ENCODE measurements at places on chromosomes 1 and 21.

DNA sequence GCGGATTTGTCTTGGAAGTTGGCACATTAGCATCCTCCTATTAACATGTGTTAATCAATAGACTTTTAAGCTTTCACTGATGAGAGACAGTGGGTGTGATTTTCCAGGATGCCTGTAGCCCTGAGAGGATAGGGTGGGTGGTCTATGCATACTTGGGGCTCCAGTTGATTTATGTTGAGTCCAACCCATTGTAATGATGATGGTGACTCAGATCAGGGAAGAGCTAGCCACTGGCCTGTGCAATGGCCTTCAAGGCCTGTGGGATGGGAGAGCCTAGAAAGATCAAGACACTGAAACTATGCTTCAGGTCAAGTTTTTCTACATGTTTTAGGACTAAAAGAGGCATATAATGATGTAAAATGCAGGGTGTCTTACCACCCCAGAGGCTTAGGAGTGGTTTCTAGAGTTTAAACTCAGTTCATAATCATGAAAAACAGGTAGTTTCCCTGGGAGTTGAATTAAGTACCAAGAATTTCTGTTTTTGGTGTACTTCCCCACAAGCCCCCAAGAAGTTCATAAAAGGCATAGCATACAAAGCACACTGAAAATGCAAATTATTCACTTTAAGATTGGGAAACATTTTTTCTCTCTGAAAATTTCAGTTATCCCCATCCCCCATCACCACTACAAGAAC, 19.9 kb downstream of the BEND5 start:
- DNase-seq: no peak

DNA sequence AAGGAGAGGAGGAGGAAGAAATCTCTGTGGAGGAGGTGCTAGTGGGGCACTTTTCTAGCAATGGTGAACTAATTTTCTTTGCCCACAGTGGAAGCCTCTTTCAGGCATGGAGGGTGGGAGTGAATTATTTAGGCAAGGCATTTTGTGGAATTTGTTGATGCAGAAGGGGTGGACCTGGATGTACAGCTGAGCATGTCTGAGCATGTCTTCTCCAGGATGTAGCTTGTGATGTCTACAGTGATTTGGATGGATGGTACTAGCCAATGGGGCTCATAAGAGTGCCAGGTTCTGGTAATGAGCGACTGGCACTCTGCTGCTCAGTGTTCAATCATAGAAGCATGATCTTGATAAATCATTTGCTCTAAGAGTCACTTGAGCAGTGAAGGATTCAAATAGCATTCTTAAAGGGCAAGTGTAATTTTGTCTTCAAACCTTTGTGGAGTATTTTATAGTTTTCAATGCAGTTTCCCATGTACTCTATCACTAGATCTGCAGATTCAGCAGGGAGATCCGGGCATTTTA, 153.9 kb upstream of the LMO4 start:
- no peak for DNase-seq

GRCh38 chr1:56578963-56579875, at the start of gene PLPP3:
PLPP3 (minus strand) TSS chr1:56579563; CDS start chr1:56579016, 547 bp downstream.
- DNase-seq: no peak

DNA sequence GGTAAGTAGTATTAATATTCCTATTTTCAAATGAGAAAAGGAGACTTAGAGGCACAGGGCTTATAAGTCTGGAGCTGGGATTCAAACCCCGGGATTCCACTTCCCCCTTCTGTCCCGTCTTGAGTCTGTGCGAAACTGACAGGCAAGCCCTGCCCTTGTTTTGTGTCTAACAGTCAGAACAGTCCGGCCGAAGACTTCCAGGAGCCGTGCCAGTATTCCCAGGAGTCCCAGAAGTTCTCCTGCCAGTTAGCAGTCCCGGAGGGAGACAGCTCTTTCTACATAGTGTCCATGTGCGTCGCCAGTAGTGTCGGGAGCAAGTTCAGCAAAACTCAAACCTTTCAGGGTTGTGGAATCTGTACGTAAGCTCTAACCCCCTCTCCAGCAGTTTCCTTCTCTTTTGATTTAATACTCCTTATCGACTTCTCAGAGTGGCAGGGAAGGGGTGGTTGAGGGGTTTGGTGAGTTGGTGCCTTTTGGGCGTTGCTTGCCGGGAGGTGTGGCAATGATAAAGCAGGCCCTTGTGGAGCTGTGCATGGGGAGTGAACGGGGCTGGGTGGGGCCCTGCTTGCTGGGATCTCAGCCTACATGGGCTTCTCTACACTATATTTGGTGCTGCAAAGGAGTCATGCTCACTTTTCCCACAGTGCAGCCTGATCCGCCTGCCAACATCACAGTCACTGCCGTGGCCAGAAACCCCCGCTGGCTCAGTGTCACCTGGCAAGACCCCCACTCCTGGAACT, 29.4 kb downstream of the IL6R start:
- DNase-seq: no peak

GRCh38 chr1:11880181-11880575, 21.4 kb upstream of the NPPB start:
- no peak for DNase-seq

DNA sequence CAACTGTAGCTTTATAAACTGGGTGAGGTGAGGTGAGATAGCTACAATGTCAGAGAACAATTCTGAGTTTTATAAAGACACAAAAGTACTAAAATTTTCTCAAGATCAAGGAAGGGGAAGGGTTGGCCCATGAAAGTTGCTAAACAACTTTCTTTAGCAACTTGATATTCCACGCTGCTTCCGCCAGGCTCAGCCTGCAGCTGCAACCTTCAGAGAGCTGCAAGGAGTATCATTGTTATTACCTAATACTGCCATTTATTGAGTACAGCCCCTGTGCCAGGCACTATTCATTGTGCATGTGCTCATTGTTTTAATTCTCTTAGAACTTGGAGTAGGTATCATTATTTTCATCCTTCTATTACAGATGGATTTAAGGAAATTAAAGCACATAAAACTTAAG, 34.1 kb upstream of the SUCO start:
- DNase-seq: no peak

DNA sequence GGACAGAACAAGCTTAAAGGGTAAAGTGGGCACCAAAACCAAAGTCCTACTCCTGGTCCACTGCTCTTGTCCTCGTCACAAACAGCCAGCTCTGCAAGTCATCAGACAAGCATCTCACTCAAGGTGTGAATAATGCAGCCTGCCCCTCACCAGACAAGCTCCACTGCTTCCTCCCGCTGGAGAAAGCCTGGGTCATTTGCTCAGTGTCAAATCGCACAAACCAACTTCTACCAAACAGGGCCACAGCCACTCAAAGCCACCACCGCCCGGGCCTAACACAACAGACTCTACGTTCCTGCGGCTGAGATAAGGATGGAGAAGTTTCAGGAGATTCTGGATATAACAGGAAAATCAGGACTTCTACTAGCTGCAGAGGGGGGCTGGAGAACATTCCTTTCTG, 3.3 kb downstream of the SSBP3 start:
- no peak for DNase-seq

DNA sequence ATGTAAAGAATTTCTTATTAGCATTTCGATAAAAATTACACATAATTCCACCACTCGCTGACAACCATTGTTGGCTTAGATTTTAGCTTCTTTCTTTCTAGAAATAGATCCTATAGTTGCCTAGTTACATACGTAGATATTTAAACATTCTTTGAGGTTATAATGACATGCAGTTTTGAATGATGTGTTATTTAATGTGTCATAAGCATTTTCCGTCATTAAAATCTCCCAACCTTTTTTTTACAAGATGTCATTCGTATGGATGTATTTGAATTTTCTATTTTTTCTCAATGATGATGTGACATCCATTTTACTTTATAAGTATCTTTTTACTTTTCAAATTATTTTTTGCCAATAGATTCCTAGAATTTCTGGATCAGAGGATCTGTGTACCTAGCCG, 44.7 kb downstream of the SLC37A1 start:
- DNase-seq: no peak

GRCh38 chr1:175079338-175079737, 11.7 kb downstream of the TNN start:
- DNase-seq: no peak

- no peak for DNase-seq
These were observed 9.0 kb downstream of the UMODL1 start for GRCh38 chr21:42079939-42080787.

DNA sequence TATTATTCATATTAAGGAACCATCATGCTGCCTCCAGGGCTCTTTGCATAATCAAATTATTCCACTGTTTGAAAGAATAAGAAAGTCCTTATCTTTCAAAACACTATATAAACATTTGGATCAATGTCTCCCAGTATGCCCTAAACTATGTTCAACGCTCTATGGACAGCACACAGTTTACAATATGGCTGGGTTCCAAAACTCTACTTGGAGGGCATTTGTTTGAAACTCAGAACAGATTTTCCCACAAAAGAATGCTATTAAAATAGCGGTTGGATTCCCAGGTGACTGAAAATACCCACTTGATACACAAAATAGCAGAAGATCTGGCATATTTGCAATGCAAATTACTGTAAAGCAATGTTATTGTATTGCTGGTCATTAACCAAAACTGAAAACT, 3.2 kb downstream of the HAO2 start:
- no peak for DNase-seq

DNA sequence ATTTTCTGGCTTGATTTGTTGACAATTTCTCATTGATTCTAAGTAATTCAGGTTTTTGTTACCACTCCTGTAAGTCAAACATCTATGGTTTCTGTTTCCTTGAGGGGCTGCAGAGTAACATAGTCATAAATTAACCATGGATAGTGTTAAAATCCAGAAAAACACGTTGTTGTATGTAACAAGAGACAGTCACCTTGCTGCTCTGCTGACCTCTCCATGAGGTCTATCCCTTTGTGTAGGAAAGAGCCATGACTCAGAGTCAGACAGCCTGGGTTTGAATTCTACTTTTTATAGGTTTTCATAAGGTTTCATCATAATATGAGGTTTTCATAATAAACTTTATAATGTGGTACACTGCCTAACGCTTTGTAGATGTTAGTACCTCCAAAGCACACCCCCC, 27.6 kb upstream of the NBL1 start:
- DNase-seq: no peak

DNA sequence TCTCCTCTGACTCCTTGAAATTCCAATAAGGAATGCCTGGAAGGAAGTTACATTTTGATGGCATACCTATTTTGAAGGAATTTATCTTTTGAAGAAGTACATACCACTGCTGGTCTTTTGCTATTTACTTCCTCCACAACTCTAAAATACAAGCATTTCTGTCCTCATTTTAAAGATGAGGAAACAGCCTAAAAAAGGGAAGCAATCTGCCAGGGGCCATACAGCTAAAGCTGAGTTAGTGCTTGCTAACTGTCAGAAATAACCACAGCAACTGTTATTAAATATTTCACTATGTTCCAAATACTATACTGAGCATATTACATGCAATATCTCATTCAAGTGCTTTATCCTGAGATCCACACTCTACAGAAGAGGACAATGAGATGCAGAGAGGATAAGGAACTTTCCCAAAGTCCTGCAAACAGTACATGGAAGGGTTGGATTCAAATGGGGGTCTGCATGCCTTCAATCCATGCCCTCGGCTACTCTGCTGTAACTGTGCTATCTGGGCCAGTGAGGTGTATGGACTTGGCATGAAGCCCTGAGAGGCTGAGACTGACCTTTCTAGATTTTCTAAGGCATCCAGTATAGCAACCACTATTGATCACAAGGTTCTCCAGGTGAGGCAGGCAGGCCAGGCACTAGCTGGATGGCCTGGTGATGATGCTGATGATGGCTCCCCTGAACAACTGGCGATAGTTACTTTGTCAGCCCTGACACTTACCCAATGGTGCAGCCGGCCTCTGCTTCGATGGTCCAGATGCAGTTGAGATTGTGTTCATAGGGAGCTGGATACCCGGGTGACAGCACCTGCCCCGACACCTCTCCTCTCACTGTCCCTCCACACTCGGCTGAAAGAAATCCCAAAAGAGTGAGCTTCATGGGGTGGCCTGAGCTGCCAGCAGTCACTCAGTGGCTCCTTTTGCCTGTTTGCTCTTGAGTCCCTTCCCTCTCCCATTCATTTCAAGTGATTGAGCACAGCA, 171.4 kb upstream of the HMGB4 start:
- no peak for DNase-seq

DNA sequence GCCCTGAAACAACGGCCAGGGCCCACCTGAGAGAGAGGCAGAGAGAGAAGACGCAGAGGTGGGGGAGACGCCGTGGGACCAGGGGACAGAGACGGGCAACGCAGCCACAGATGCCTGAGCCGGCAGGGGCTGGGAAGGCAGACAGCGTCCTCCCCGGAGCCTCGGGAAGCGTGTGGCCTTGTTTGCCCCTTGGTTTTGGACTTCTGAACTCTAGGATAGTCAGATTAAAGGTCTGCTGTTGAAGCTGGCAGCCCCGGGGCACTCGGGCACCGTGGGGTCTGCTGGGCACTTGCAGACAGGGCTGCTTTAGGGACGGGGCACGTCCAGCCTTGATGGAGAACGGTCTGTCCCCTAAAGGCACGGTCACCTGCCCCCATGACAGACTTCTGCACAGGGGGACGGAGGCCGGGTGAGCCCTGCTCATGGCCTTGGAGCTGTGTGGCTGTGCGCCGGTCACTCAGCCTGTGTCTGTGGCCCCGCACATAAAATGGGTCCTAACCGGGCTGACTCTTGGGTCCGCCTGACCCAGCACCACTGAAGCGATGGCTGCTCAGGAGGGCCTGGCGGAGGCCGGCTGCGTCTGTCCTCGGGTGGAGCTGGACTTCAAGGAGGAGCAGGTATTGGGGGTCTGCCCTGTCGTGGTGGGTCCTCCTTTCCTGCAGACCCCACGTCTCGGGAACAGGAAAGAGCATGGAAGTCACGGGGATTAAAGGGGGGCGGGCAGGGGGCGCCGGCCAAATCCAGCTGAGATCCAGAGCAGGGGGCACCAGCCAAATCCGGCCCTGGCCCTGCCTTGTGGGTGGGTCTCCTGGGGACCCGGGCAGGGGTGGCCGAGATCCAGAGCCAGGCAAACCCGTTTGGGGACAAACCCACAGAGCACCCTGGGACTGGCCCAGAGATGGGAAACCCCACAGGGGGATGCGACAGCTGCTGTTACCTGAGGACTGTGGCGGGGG, 9.6 kb upstream of the RNF223 start:
- DNase-seq: no peak
